ENCODE measurements at places on chromosomes 2 and 18.

GRCh38 chr2:62112179-62112578 lies 83.7 kb upstream of the B3GNT2 start:
- DNase-seq: peak; percentile 25

- peak; percentile 70 for DNase-seq
Measured at GRCh38 chr2:237603718-237604362, 13.3 kb upstream of the RAB17 start.

DNA sequence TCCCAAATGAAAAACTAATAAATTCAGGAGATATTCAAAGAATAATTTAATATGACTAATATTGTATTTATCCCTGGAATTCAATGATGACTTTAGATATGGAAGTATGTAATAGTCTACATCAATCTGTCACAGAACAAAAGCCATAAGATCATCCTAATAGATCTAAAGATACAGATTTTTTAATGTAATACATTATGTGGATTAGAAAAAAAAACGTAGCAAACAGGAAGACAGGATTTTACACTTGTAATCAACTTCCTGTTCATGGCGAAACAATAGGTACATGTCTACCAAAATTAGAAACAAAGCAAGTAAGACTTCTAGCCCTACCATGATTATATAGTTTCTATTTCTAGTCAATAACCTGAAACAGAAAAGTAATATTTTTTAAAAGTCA lies 192.2 kb downstream of the TTC32 start:
- no peak for DNase-seq

- no peak for DNase-seq
Measured at GRCh38 chr18:48417985-48418384, 8.8 kb upstream of the ZBTB7C start.

- DNase-seq: peak; percentile 20
Measured at GRCh38 chr2:32464431-32464830, 107.6 kb downstream of the BIRC6 start.

All from pons (tissue), 1 donor.